ENCODE measurements at places on chromosomes 2 and 18.

DNA sequence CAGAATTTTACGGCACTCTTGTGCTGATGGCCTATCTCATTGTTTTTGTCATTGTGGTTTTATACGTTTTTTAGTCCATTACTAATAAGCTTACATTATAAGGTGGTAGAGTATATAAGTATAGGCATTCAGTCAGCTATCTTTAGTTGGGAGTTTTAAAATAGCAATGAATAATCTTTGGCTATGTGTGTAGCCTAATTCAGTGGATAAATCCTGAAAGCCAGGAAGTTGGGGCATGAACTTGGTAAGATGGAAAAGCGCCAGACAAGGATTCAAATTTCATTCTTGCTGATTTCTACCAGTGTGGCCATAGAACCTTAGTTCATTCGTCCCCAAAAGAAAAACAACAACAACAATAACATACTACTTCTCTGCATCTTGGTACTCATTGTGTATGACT, 31.2 kb downstream of the EPC2 start:
- no peaks in the 10 kb centered on the region for H3K36me3 ChIP-seq
- DNase-seq = no peak
- H3K27ac ChIP-seq = no peak overlapping the region
- no peak overlapping the region for H3K4me3 ChIP-seq
- no peaks in the 10 kb centered on the region for H3K27me3 ChIP-seq
- H3K4me1 ChIP-seq = peaks cover 42% of the 10 kb centered on the region

DNA sequence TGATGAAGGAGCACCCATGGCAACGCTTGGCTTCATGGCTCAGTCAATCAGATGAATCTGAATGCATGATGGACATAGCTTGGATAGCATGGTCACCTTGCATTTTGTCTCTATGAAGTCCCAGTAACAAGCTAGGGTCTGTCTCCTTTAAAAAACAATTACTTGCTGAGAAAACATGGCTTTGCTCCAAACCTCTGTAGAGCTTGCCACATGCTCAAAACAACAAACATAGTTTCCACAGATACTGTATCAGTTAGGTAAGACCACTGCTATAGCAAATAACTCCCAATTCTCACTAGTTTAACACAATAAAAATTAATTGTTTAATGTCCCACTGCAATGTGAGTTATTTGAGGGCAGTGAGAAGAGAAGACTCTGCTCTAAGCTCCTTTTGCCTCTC, 401.0 kb downstream of the IRS1 start:
- H3K36me3 ChIP-seq = no peaks in the 10 kb centered on the region
- no peak overlapping the region for H3K4me3 ChIP-seq
- H3K4me1 ChIP-seq = no peaks in the 10 kb centered on the region
- H3K27ac ChIP-seq = no peak overlapping the region
- H3K27me3 ChIP-seq = no peaks in the 10 kb centered on the region

DNA sequence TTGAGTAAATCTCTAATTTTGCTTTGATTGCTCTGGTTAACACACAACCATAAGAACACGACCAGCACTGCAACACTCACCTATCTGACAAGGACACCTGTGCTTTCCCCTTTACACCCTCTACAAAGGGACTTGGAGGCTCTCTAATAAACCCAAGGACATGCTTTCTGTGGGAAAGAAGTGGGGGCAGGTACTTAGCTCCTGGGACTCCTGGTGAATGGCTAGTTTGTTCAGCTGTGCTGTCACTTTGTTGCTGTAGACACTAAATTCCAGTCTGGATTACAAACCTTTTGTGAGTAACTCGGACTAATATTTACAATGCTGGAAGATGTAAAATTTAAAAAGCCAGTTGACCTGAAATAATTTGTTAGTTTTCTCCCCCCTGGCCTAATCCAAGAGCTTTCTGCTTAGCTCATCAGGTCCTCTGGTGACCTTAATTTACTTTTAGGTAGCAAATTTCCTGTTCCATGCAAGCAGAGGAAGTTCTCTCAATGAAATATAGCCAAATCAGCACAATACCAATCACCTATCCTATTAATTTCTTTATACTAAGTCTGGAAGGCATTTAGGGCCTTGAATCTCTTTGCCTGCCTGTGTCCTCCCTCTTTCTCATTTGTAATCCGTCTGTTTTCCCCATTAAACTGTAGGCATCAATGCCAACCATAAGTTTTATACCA, 67.5 kb downstream of the PLCL1 start:
- H3K4me1 ChIP-seq = peaks cover 37% of the 10 kb centered on the region
- no peaks in the 10 kb centered on the region for H3K27me3 ChIP-seq
- DNase-seq = no peak
- no peaks in the 10 kb centered on the region for H3K36me3 ChIP-seq

GRCh38 chr2:129738799-129739198, 240.7 kb upstream of the RAB6C start:
- no peak for DNase-seq
- no peak overlapping the region for H3K27ac ChIP-seq

- H3K27ac ChIP-seq = no peak overlapping the region
- H3K36me3 ChIP-seq = no peaks in the 10 kb centered on the region
- peaks cover 9% of the 10 kb centered on the region for H3K27me3 ChIP-seq
- H3K4me1 ChIP-seq = peaks cover 2% of the 10 kb centered on the region
- H3K4me3 ChIP-seq = no peak overlapping the region
These were observed 11.4 kb upstream of the CTDP1 start for GRCh38 chr18:79668203-79668602.

GRCh38 chr2:150136893-150137292, 350.6 kb downstream of the RND3 start:
- no peak overlapping the region for H3K4me3 ChIP-seq
- no peaks in the 10 kb centered on the region for H3K27me3 ChIP-seq
- no peak for DNase-seq
- no peak overlapping the region for H3K27ac ChIP-seq
- no peaks in the 10 kb centered on the region for H3K36me3 ChIP-seq
- no peaks in the 10 kb centered on the region for H3K4me1 ChIP-seq

DNA sequence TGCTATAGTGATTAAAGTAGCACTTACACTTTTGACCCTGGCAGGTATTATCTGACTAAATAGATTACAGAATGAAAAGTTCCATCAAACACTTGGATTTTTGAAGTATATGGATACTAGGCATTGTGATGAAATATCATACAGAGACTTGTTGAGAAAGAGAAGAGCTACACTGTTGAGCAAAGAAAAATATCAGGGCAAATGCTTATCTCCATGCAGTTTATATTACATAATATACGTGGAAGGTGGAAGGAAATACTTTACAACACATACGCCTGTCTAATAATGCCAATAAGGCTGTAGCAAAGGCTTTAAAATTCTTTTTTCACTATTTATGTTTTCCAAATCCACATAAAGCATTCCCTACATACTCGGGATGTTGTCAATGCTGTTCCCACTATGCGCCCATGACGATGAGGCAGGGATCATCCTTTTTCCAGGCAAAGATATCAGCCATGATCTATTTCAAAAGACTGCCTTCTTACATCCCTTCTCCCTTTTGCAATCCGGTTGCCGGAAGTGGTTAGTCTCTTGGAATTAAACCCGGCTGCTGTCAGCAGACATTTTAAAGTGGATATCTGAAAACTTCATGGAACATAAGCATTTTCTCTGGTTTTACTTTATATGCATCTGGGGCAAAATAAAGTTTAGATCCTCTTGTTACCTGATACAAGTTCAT, 92.6 kb upstream of the ITGA4 start:
- H3K4me1 ChIP-seq = no peaks in the 10 kb centered on the region
- no peak for DNase-seq
- H3K4me3 ChIP-seq = no peak overlapping the region
- H3K36me3 ChIP-seq = no peaks in the 10 kb centered on the region
- H3K27me3 ChIP-seq = no peaks in the 10 kb centered on the region

DNA sequence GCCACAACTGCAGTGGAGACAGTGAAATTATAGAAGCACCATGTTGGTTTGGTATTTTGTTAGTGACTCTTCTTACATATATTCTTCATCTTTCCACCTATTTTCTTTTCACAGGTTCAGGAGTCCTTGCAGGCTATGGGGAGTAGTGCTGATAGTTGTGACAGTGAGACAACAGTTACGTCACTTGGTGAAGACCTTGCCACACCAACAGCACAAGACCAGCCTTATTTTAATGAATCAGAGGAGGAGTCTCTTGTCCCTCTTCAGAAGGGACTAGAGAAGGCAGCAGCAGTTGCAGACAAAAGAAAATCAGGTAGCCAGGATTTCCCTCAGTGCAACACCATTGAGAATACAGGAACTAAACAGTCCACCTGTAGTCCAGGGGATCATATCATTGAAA, 23.6 kb downstream of the ITPRID2 start:
- H3K36me3 ChIP-seq = peaks cover 21% of the 10 kb centered on the region
- peaks cover 5% of the 10 kb centered on the region for H3K4me1 ChIP-seq
- no peak for DNase-seq

DNA sequence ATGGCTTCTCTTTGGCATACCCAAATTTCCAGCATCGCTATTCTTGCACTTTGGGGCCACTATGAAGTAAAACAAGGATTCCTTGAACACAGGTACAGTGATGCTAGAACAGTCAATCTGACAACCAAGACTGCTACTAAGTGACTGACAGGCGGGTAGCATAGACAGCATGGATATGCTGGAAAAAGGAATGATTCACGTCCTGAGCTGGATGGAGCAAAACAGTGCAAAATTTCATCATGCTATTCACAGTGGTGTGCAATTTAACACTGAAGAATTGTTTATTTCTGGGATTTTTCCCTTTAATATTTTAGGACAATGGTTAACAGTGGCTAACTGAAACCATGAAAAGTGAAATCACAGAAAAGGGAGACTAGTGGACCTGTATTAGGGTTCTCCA, 1511.2 kb upstream of the ZEB2 start:
- no peaks in the 10 kb centered on the region for H3K36me3 ChIP-seq
- no peaks in the 10 kb centered on the region for H3K4me1 ChIP-seq
- H3K27me3 ChIP-seq = no peaks in the 10 kb centered on the region
- H3K4me3 ChIP-seq = no peak overlapping the region

DNA sequence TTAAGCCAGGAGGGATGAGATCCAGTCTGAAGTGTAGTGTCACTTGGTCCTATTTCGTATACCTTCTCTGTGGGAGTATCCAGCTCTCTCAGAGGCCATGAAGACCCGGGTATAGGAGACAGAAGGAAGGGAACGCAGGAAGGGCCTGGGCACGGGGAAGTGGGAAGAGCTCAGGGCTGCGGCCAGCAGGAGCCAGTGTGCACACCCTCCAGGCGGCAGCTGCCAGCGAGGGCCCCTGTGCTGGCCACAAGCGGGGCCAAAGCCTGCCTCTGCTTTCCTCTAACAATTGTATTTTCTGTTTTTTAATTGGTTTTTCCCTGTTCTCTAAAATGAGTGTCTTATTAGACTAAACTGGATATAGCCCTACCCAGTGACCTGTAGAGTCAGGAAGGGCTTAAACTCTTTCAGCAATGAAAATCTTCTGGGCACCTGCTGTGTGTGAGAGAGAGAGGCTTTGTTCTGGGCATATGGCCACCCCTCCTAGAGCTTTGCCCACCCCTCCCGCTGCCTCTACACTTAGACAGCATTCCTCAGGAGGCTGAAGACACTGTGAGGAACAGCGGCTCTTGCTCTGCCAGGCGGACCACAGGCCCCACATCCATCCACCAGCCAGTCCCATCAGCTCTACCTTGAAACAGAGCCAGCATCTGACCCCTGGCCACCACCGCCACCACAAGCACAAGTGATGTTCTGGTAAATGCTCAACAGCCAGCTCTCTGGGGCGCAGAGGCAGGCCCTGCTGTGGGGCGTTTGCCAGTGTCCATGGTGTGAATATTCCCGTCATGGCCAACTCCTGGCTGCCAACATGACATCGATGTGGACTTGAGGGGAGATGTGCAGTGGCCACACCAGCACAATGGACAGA, 9.5 kb downstream of the GPR17 start:
- peaks cover 3% of the 10 kb centered on the region for H3K36me3 ChIP-seq
- H3K4me1 ChIP-seq = no peaks in the 10 kb centered on the region
- no peak for DNase-seq
- no peak overlapping the region for H3K27ac ChIP-seq

- DNase-seq = no peak
- no peaks in the 10 kb centered on the region for H3K36me3 ChIP-seq
- H3K27ac ChIP-seq = no peak overlapping the region
- no peaks in the 10 kb centered on the region for H3K4me1 ChIP-seq
These were observed 299.1 kb downstream of the PAX3 start for GRCh38 chr2:221999717-222000116.

GRCh38 chr2:197838579-197838978, 34.2 kb downstream of the PLCL1 start:
- no peaks in the 10 kb centered on the region for H3K27me3 ChIP-seq
- no peak for DNase-seq
- H3K36me3 ChIP-seq = peaks cover 7% of the 10 kb centered on the region
- peaks cover 28% of the 10 kb centered on the region for H3K4me1 ChIP-seq
- peak overlapping the region; percentile 79 for H3K4me3 ChIP-seq

DNA sequence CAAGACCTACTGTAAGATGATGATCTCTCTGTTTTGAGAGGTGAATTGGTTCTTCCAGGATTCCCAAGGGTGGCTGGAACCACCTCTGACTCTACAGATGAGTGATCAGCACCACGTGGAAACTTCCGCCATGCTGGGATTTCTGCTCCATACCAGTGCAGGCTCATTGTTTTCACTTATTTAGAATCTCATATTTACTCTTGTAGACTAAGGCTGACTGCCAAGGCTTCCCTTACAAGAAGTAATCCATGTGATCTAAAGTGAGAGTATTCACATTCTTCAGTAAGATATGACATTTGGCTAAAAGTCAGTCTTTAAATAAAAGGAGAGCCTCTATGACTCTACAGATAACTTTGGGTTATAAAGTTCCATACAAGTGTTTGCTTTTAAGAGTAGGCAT, 322.9 kb upstream of the RAB12 start:
- no peak overlapping the region for H3K4me3 ChIP-seq
- no peaks in the 10 kb centered on the region for H3K27me3 ChIP-seq
- no peaks in the 10 kb centered on the region for H3K36me3 ChIP-seq

Measured in T-helper 17 cell (primary cell).